Right renal cortex interstitium (tissue), 3 donors: ENCODE measurements at places on chromosomes 7 and 10. TPM values are rescaled to one million over a fixed set of nuclear protein-coding genes. Genes with fewer than 3 reads are reported as not detected.

- peak; percentile 99 for DNase-seq
These were observed at the start of gene AGFG2 for GRCh38 chr7:100538654-100539435. Gene AGFG2, plus strand, starts transcription at chr7:100539203. Its CDS starts 144 bp downstream, at chr7:100539347.

- no peak for DNase-seq
These were observed 990 bp downstream of the ZNF467 start for GRCh38 chr7:149772241-149772955.

DNA sequence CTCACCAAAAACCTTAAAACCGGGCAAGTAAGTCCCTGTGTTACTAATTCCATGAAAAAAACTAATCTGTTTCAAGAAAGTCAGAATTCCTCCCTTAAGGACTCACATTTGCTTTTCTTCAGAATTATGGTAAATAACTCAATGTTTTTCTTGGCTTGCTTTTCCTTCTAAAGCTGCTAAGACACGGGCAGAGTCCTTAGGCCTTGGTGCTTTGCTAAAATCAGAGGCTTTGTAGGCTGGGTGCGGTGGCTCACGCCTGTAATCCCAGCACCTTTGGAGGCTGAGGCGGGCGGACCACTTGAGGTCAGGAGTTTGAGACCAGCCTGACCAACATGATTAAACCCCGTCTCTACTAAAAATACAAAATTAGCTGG is 32.0 kb downstream of the GNA12 start:
- DNase-seq: no peak

- no peak for DNase-seq
These were observed 38.6 kb downstream of the HACD1 start for GRCh38 chr10:17578603-17579002.

DNA sequence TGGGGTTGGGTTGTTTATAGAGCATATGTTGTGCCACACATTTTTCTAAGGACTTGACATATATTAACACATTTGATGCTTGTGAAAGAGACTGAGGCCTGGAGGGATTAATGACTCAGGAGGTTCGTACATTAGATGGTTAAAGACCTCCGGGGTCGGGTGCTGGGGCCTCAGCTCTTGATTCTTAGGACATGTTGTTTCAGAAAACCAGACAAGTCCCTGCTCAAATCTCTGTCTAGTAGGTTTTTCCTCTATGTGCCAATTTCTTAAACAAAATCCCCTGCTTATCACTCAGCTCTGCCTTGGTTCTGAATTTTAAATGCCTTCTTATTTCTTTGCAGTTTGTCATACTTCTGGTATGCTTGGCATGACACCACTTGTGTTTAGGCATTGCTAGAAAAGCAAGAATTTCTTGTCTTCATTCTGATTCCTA is 5.8 kb downstream of the UPP1 start:
- no peak for DNase-seq

DNA sequence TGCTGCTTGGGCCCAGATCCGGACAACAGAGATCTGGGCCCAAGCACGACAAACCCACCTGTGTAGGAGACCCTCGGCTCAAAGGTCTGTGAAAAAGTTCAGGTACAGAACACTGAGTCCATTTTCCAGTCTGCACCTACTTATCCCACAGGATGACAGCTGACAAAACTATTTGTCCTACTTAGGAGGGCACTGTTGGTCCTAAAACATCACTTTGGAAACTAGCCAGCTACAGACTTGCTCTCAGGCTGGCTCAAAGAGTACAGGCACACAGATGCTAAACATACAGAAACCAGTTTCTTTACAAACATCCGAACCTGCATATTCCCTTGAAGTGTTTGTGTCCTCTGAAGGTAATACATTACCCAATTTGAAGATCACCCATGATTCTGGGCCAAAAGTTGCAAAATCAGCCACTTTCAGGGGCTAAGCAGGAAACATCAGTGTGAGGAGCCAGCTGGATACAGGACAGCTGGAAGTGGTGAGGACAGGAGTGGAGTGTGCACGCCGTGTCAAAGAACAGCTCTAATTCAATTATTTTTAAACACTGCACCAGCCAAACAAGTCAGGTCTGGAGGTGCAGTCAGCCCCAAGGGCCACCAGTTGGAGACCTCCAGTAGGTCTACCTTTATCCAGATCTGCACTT is 88.5 kb downstream of the NOC3L start:
- DNase-seq: no peak

DNA sequence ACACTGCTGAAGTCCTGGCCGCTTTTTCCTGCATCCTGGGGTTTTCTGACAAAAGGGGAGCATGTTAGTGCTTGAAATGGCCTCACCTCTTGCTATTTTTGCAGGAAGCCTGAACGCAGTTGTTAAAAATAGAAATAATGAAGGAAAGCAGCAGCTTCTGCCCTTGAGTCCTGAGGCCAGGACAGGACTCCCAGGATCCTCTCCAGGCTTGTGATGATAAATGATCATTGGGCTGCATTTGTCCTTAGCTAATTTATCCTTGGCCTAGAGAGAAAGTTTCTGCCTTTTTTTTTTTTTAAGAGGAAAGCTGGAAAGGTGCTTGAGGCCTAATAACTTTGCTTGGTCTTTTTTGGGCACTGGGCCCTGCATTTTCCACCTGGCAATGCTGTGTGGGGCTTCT is 17.7 kb upstream of the FAM20C start:
- DNase-seq: no peak

DNA sequence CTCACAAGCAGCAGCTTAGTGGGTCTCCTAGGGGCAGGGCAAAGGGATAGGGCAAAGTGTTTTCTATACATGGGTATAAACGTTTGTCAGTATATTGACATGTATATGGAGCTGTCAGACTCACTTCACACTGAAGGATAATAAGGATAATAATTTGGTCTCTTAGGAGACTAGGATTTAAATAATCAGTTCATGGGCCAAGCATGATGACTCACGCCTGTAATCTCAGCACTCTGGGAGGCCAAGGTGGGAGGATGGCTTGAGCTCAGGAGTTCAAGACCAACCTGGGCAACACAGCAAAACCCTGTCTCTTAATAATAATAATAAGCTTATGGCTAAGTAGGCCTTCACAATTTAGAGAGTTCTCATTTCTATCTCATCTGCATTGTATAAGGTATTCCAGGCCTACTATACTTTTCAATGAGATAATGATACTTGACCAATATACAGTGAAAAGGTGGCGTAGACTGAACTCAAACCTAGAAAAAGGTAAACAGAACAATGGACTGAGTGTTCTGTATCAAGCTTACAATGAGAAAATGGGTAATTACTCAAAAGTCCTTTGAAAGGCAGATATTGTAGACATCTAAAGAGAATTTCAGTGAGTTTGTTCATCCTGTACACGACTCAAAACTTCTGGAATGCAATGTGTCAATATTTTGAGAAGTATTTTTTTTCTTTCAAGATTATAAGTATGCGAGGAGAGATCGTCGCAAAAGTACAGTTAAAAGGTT is 7.0 kb downstream of the GSAP start:
- DNase-seq: no peak

DNA sequence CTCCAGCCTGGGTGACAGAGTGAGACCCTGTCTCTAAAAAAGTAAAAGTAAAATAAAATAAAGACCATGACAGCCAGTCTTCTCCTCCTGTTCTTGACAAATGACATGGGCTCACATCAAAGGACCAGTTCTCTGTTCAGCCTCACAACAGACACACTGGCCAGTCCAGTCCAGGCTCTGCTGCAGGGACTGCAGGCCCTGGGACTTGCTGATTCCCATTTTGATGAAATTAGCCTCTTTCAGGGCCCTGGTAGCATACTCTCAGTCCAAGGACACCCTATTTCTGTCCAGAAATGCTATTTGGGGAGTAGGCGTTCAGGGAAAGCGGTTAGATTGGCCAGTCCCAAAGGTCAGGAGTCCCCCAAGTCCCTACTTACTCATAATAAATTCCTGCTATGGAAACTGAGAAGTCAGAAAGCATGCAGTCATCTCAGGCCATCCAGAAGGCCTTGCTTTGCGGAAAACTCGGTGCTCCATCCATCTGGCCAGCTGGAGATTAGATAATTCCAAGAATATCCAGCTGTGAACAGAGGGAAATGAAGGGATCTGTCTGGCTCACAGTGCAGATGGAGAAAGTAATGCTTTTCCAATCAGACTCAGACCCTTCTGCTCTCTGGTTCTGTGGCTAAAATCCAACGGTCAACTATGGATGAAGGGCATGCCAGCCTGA is 74.4 kb downstream of the RAB11FIP2 start:
- no peak for DNase-seq

DNA sequence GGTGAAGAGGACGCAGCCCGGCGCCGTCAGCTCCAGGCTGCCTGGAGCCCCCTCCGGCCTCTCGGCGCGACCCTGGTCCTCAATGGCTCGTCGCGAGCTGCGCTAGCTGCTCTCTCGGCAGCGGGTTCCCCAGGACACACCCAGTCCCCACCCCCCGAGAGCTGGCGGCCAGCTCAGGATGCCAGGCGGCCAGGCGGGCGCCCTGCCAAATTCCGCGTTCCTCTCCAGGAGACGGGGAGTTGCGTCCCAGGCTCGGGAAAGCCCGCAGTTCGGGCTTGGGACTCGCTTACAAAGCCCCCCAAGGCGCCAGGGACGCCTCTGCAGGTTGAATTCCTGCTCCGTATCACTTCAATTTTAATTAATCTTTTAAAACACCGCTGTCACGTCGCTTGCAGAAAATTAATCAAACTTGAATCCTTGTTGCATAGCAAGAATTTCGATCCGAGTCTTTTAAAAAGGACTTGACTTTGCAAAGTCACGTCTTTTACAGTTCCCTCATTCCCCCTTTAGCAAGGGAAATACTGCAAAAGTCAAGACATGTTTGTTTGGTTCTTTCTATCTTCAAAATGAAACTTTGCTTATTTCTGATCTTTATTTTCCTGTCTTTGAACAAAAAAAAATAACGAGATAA is 28.2 kb downstream of the SKIDA1 start:
- no peak for DNase-seq

GRCh38 chr10:12484941-12485805 is 135.8 kb downstream of the CAMK1D start:
- DNase-seq: no peak

ARMS2 gene
- not detected for polyA plus RNA-seq

CYP2W1 gene
- polyA plus RNA-seq: 1.4 TPM

PAX4 gene
- polyA plus RNA-seq: not detected

LRMDA gene
- 21.2 TPM for polyA plus RNA-seq

AKR1C3 gene
- 79.0 TPM for polyA plus RNA-seq
